ENCODE measurements at places on chromosomes 1 and 21. TPM values are rescaled to one million over a fixed set of nuclear protein-coding genes. Genes with fewer than 3 reads are reported as not detected.

The CAPN9 gene
- total RNA-seq, result 0.49 TPM

GRCh38 chr1:39954324-39954869 is 548 bp upstream of the MFSD2A start:
- no peak for DNase-seq

DNA sequence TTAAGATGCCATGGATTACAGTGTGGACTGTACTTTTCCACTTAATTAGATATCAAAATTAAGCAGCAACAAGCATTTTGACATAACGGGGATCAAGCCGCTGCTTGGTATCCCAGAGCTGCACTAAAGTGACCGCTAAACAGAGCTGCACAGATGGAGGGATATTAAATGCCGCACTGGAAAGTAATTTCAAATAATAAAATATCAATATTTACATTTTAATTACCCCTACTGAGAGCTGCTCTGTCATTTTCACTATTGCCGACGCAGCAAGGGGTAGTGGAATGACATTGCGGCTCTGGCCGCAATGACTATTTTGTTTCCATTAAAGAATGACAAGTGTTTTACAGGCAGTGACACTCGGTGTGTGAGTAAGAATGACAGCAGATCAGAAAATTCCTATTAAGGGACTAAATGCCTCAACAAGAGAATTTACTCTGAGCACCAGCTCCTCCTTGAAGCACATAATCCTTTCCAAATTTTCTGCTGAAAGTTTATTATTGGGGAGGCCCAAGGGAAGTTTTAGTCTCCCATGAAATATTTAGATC is 109.1 kb upstream of the USH2A start:
- DNase-seq, result no peak

- DNase-seq, result no peak
Measured at GRCh38 chr1:176205332-176205914, 1.7 kb downstream of the COP1 start.

DNA sequence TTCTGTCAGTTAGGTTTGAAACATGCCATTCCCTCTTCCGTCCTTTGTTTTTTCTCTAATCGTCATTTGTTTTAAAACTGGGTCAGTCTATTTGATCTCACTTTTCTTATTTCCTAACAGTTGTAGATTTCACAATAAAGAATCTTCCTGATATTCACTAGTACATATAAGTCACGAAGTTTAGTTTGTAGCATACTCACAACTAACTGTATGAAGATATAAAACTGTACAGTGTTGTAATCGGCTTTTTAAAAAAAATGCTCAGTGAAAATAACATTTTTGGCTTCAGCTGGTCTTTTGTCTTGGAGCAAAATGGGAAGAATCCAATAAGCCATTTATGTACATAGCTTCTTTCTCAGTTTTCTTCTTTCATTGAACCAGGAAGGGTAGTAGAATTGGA is 78.3 kb downstream of the NCAM2 start:
- no peak for DNase-seq

The OVAAL gene
- total RNA-seq, result not detected

DNA sequence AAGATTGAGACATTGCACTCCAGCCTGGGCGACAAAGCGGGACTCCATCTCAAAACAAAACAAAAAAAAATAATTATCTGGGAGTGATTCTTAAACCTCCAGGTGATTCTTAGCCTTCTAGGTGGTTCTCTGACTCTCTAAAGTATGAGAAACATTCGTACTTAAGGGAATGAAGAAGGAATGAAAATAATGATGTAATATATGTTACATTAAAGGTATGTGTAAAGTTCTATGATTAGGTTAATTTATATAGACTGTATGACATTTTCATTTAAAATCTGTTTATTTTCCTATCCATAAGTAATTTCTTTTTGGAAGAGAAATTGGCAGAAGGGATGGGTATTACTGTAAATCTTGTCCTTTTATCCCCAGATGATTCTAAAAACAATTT is 34.7 kb downstream of the OSBPL9 start:
- DNase-seq, result no peak

The FCRL5 gene
- 0.10 TPM for total RNA-seq

GRCh38 chr1:111733992-111734341 is 5.2 kb downstream of the INKA2 start:
- DNase-seq, result no peak

The GPA33 gene
- total RNA-seq, result 0.10 TPM

DNA sequence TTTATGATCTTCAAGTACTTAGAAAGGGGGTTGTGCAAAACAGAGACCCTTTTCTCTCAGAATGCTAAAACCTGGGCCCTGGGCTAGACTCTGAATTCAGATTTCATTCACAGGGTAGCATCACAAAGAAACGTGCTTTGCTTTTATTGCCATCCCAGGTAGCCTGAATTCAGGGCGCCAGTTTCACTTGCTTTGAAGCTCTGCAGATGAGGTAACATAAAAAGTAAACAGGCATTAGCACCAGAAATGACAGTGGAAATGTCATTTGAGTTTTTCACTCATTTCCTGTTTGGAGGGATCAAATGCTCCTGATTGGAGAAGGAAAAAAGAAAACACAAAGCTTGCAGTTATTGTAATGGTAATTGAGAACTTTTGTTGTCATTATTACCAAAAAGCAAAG is 2.6 kb downstream of the SYPL2 start:
- DNase-seq, result no peak

The CFAP107 gene
- total RNA-seq, result not detected

The F3 gene
- 38.6 TPM for total RNA-seq

DNA sequence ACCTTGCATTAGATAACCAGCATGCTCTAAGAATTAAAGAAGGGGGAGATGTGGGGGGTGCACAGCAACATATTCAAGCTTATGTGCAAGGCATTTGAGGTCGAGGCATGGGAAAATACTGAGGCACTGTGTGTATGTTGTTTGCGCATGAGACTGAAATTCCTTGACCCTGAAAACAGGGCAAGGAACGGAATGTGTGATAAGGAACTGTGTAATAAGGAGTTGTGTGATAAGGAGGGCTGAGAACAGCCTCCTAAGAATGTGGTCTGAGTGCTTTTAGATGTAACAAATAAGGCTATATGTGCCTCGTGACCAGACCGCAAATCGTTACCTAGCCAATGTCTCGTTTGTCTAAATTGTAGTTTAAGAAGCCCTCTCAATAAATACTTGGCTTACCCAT is 26.5 kb upstream of the ITLN1 start:
- no peak for DNase-seq

The SGIP1 gene
- 1.9 TPM for total RNA-seq

The LAPTM5 gene
- total RNA-seq, result 16.8 TPM

The SLFNL1 gene
- 0.30 TPM for total RNA-seq

The CHRM3 gene
- 2.0 TPM for total RNA-seq

- no peak for DNase-seq
Measured at GRCh38 chr21:35976929-35977328, 83.4 kb downstream of the SETD4 start.

Measured in skin of body (tissue), 3 donors.